ENCODE measurements at places on chromosomes 4 and X. TPM values are rescaled to one million over a fixed set of nuclear protein-coding genes. Genes with fewer than 3 reads are reported as not detected.

Gene SPON2
- 0.94 TPM for total RNA-seq

Gene SH3TC1
- 83.9 TPM for total RNA-seq

Gene KIT
- total RNA-seq: 0.25 TPM

Gene ASB12
- not detected for total RNA-seq

Gene CDX4
- total RNA-seq: not detected

Gene DGAT2L6
- total RNA-seq: not detected

Gene UGT8
- total RNA-seq: not detected

Gene ZNF157
- total RNA-seq: not detected

Gene SMIM10
- total RNA-seq: 1.5 TPM

Gene SPARCL1
- 60.4 TPM for total RNA-seq

Gene PDCL2
- total RNA-seq: not detected

Measured in mammary microvascular endothelial cell (primary cell).